ENCODE measurements at places on chromosomes 1 and 21.

DNA sequence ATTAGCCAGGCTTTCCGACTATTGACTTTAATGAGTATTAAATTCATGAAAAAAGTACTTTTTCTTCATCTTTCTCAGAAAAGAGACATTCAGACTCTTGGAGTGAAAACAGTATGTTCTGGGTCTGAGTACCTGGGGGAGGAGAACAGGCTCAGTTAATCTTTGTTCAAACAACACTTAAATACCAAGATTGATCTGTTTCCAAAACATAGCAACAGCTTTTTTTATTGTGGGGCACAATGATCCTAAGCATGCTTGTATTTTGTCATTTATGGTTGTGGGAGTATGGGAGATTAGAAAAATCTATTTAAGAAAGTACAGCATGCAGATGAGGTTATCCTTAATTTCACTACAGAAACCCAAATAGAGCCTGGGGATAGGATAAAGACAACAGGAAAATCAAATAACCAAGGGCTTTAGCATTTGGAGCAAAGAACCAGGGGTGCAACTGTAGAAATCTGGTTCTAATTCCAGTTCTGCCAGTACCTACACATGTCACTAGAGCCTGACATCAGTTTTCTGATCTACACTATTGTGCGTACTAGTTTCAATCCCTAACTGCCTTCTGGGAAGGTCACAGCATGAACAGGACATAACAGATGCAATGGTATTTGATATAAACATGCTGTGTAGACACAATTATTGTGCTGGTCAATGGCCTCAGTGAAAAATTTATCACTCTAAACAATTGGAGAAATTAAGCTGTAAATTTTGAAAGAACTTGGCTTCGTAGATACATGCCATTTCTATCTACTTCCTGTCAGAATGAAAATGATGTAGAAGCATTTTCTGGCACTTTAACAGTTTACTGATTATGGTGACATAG lies 91.2 kb downstream of the KCNK1 start:
- no peak for DNase-seq

- no peak for DNase-seq
Observed at GRCh38 chr1:196774603-196775002, at the start of gene CFHR3. Gene CFHR3, plus strand, starts transcription at chr1:196774840. Its CDS starts 47 bp downstream, at chr1:196774887.

DNA sequence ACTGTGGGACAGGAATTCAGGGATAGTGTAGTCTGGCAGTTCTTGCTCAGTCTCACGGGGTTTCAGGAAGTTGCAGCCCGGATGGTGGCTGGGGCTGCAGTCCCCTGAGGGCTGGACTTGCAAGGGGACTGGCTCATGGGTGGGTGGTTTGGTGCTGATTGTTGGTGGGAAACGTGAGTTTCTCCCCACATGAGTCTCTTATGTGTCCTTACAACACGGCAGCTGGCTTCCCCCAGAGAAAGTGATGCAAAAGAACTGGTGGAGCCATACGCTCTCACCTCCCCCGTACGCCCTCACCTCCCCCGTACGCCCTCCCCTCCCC lies 64.9 kb downstream of the EVA1C start:
- DNase-seq = no peak

DNA sequence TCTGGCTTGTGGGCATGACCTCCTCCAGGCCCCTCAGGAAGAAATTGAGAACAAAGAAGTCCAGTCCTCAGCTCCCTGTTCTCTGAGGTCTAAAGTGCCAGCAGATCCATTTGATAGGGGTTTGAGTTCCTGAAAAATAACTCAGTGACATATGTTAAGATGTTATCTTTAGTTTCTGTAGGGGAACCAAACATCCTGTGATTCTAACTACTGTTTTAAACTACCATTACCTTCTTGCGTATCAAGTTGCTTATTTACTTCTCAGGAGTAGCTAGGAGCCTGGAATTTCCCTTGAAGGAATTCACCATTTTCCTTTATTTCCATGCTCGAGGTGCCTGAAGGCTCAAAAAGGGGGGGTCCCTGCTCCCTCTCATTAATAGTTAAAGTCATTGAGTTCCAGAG lies 18.8 kb upstream of the LIN9 start:
- no peak for DNase-seq

- no peak for DNase-seq
Observed at GRCh38 chr1:64691626-64692025, 53.2 kb upstream of the RAVER2 start.

DNA sequence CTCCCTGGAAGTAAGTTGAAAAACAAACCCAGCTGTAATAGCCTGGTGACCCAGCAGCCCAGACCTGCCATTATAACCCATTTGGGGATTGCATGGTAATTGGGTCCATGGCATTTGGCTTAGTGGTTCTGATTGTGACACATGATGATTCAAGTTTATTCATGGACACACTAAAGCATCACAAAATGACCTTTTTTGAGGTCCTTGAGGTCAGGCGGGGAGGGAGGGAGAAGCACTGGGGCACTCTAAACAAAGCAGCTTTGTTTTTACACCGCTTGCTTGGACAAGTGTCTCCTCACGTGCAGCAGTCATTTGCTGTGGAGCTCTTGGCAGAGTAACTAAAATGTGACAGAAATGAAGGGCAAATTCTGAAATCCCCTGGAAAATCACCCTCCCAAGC lies 241.0 kb upstream of the SGIP1 start:
- no peak for DNase-seq

DNA sequence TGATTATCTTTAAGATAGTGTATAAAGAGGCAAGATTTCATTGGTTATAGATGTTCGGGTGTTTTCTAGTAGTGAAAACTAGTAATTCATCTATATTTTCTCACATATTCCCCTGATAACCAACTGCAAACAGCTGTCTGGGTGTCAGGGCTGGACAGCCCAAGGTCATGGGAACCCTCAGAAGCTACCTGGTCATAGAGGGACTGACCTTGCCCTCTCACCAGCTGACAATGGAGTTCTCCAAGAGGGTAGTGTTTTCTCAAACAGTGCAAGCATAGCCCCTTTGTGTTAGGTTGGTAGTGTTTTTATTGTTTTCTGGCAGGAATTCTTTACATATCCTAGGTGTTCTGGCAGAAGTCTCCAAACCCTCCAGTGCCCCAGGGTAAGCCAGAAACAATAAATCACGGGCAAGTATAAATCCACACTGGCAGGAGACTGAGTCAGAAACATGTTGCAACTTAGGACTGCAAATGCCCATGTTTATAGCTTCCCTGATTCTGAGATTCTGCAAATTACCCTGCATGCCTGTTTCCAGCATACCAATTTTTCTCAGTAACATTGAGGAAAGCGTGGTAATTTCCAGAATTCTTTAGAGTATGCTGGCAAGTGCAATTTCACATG lies 82.8 kb upstream of the ATP1A1 start:
- DNase-seq = no peak

GRCh38 chr1:1306070-1306660 lies 1.6 kb downstream of the ACAP3 start:
- DNase-seq = no peak

- DNase-seq = no peak
Observed at GRCh38 chr1:33841494-33841893, 22.4 kb upstream of the HMGB4 start.

DNA sequence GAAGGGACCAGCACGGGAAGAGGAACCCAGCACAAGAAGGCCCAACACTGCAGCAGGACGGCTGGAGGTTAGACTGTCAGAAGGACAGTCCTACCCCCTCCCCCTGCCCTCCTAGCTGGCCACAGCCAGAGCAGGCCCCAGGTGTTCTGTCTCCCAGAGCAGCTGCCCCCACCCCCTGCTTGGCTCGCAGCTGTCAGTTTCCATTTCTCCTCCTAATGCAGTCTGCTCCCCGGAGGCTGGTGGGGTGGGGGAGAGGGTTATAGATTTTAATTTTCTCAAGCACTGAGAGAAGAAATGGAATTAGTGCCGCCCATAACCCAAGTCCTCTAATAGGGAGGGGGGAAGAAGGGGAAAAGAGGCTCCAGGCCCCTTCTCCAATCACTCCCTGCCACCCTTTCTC lies 13.0 kb upstream of the PEAR1 start:
- DNase-seq = no peak

GRCh38 chr1:145961425-145962156 lies 2.8 kb downstream of the ANKRD34A start:
- DNase-seq = peak; percentile 13

DNA sequence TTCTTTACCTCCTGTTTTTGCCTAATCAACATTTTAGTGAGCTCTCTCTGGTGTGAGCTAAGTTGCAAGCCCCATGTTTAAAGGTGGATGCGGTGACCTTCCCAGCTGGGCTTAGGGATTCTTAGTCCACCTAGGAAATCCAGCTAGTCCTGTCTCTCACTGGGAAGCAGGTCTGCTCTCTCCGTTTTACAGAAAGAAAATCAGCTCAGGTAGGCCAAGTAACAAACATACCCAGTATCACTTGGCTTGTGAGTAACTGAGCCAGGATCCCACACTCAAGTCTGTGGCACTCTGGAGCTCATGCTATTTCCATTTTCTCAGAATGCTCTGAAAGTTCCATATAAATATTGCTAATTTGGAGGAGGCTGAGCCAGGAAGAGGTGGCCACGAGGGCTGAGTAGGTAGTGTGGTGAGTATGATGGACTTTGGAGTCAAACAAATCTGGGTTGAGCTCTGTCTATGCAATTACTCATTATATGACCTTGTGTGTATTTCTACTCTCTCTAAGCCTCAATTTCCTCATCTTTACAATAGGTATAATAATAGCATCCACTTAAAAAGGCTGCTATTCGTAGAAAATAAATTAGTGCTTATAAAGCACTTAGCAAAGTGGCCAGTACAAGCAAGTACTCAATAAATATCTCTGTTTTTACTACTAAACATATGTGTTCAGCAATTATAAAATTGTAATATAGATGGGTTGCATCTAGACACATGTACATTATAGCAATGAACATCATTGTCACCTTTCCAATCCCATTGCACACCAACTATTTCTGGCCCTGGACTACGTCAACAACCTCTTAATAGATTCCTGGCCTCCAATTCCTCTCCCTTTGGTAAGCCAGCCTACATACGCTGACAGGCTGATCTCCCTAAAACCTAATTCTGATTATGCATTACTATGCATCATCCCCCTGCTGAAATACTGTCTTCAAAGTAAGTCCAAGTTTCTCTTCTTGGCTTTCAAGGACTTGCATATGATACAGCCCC lies 32.7 kb upstream of the DHCR24 start:
- no peak for DNase-seq

GRCh38 chr1:18011703-18012102 lies 95.9 kb upstream of the IGSF21 start:
- no peak for DNase-seq

- no peak for DNase-seq
Observed at GRCh38 chr1:182163821-182164223, 102.3 kb upstream of the ZNF648 start.

- no peak for DNase-seq
Observed at GRCh38 chr1:234917495-234918180, 211.0 kb downstream of the TOMM20 start.

DNA sequence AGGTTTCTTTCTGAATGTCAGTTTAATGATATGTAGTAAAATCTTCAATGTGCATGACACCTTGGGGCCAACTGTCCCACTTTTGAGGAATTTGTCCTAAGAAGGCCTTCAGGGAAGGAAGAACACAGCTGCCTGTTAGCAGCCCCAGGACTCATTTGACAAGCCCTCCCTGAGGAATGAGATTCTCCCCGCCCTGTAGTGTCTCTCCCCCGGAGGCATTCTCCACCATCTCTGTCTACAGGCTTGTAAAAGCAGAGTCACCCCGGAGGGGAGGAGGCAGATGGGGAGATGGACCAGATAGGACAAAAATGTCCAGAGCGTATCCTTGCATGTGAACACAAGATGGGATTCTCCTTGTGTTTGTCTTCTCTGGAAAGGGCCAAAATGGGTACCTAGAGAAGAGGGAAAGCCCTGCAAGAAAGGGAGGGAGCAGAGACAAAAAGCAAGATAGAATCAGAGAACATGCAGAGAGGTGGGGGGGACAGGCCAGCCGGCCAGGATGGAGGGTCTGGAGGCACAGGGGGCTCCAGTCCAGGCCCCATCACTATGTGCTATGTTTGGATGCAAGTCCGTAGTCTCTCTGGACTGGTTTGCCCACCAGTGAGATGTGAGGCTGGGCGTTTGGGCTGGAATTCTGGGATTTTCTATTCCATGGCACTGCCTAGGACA lies 12.0 kb upstream of the WNT3A start:
- no peak for DNase-seq

DNA sequence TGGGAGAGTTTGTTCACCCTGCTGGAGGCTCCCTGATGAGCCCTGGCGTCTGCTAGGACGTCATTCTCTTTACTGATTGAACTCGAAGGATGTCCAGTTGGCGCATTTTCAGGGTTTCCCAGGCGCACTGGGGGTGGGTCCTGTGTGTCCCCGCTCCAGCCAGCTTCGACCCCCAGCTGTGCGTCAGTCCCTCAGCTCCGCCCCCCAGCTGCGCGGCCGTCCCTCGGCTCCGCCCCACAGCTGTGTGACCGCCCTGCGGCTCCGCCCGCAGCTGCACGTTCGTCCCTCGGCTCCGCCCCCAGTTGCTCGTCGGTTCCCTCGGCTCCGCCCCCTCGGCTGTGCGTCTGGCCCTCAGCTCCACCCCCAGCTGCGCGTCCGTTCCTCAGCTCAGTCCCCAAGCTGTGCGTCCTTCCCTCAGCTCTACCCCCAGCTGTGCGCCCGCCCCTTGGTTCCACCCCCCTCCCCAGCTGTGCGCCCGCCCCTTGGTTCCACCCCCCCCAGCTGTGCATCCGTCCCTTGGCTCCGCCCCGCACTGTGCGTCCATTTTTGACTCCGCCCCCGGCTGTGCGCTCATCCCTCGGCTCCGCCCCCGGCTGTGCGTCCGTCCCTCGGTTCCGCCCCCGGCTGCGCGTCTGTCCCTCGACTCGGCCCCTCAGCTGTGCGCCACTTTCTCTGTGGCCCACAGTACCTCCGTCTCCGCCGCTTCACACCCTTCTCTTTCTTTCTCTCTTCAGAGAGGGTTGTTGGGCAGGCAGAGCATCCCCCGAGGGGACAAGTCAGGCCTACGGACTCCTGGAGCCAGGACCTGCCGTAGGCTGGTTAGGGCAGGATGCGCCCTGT lies 61.3 kb downstream of the FAAP20 start:
- peak; percentile 95 for DNase-seq

DNA sequence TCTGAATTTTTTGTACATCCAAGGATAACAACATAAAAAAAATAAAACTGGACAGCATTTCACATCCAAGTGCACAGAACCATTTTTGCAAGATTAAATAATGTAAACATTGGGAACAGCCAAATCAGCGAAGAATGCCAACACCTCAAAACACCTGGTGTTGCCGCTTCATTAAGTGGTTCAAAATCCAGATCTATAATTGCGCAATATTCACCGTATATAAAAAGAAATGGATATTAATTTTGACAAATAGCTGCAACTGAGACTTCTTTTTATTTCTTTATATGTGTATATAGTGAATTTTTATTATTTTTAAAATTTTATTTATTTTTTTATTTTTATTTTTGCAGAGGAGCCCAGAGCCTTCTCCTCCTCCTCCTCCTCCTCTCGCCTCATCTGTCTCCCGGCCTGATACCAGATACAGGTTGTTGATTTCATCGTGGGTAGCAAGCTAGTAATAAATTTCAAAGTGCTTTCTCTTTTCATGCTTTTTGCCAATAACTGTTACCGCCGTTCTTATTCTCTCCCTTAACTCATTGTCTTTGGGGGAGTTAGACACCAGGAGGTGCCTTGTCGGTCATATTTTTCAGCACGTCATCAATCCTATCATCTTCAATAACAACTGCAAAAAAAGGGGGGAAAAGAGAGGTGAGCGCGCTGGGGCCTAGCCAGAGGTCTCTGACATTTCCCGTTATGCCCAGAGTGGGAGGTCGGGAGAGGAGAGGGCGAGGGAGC lies 2.7 kb downstream of the CAMK2N1 start:
- no peak for DNase-seq

- DNase-seq = no peak
Observed at GRCh38 chr1:94022471-94023189, 98.3 kb downstream of the ABCA4 start.

- DNase-seq = no peak
Observed at GRCh38 chr1:35210321-35211119, 17.6 kb upstream of the SFPQ start.

Data from activated naive CD4-positive, alpha-beta T cell (primary cell).